ENCODE measurements at places on chromosomes 7 and 10. TPM values are rescaled to one million over a fixed set of nuclear protein-coding genes. Genes with fewer than 3 reads are reported as not detected.

- no peak for DNase-seq
These were observed 23.8 kb upstream of the LARP4B start for GRCh38 chr10:955127-955819.

DNA sequence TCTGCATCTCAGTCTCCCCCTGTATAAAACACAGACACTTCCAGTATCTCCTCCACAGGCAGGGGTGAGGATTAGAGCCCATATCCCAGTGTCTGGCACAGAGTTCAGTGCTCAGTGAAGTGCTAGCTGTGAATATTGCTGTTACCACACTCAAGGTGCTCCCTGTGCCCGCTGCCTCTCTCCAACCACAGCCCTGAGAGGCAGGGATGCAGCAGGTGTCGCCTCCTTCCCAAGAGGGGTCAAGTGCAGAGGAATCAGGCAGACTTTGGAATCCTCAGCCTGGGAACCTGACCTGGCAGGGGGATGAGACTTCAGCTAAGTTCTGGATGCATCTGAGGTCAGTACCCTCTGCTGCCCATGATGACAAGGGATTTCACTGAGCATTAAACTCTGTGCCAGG, 163.1 kb downstream of the GFRA1 start:
- no peak for DNase-seq

DNA sequence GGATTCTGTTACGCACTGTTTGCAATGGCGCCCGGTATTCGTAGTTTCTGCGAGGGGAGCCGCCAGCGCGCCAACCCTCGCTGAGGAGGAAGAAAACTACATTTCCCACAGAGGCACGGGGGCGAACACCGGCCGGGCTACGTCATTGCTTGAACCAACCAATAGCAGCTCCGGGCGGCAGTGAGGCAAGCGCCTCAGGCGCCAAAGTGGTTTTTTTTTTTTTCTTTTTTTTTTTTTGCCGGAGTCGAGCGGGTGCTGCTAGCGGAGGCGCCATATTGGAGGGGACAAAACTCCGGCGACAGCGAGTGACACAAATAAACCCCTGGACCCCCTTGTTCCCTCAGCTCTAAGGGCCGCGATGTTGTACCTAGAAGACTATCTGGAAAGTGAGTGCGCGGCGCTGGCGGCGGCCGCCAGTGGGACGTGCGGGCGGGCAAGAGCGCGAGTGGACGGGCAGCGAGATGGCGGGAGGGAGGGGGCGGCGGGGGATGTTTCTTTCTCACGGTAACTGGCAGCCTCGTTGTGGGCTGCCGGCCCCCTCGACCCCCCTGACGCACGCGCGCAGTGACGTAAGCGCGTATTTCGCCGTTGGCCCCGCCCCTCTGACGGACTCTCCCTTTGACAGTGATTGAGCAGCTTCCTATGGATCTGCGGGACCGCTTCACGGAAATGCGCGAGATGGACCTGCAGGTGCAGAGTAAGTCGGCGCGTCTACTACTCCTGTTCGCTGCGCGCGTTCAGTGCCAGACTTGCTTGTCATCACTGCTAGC, at the start of gene ING3:
ING3 (plus strand) TSS at position 239 of the 770 bp plus-strand sequence; CDS start at position 359, 120 bp downstream.
- peak; percentile 99 for DNase-seq

DNA sequence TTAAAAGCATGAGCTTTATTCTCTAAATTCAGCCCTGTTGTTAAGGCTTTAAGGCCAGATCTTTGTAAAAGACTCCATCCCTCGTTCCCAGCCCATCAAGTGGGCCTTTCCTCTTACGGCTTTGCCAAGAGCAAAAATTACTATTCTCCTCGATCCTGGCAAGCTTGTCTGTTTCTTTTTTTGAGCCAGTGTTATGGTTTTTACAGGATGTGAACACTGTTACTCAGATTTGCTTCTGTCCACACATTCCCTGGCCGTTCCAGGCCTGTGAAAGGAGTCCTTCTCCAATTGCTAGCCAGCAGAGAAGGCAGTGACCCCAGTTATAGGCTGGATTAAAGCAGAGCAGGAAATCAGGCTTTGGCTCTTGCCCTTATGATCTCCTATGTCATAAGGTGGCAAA, 47.0 kb upstream of the EPC1 start:
- DNase-seq = no peak

DNA sequence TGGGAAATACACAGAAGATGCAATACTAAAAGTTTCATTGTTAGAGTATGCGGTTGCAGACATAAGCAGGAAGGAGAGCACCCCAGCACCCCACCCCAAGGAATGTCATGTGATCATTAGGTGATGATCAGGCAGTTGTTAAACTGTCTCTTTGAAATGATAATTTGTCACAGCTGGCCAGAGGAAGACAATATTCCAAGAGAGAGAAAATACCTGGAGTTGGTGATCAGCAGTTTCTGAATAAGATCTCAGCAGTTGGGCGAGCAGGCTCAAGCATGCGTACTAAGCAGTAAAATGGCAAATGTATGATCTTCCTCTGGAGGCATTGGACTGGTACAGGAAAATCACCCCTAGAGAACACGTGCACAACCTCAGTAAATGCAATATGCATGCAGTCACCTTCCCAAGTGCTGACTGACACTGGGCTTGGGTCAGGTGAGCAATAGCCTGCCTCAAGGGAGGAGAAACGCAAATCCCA, 250.1 kb upstream of the MBL2 start:
- no peak for DNase-seq

- no peak for DNase-seq
These were observed 27.9 kb upstream of the UTF1 start for GRCh38 chr10:133201948-133202725.

Gene LIPJ
- total RNA-seq = 0.07 TPM

Gene FEZF1
- not detected for total RNA-seq
